ENCODE measurements at places on chromosomes 2 and 18.

- H3K4me1 ChIP-seq: no peaks in the 10 kb centered on the region
- DNase-seq: no peak
- no peaks in the 10 kb centered on the region for H3K27me3 ChIP-seq
- H3K27ac ChIP-seq: no peak overlapping the region
- no peak overlapping the region for H3K4me3 ChIP-seq
Observed at GRCh38 chr2:106274668-106275067, 80.6 kb upstream of the UXS1 start.

GRCh38 chr18:62690236-62690815 is 25.0 kb upstream of the PHLPP1 start:
- H3K27ac ChIP-seq: no peak overlapping the region
- no peaks in the 10 kb centered on the region for H3K4me1 ChIP-seq
- no peak overlapping the region for H3K4me3 ChIP-seq

- no peak overlapping the region for H3K4me3 ChIP-seq
- H3K36me3 ChIP-seq: no peaks in the 10 kb centered on the region
- DNase-seq: no peak
- no peaks in the 10 kb centered on the region for H3K27me3 ChIP-seq
- H3K27ac ChIP-seq: no peak overlapping the region
- peaks cover 6% of the 10 kb centered on the region for H3K4me1 ChIP-seq
Observed at GRCh38 chr18:69208545-69208944, 192.1 kb upstream of the DOK6 start.

- H3K36me3 ChIP-seq: no peaks in the 10 kb centered on the region
- H3K27me3 ChIP-seq: no peaks in the 10 kb centered on the region
- no peaks in the 10 kb centered on the region for H3K4me1 ChIP-seq
Observed at GRCh38 chr2:156563994-156564753, 128.0 kb downstream of the GPD2 start.

- H3K4me3 ChIP-seq: no peak overlapping the region
- H3K27me3 ChIP-seq: no peaks in the 10 kb centered on the region
- no peak overlapping the region for H3K27ac ChIP-seq
- no peaks in the 10 kb centered on the region for H3K4me1 ChIP-seq
- no peak for DNase-seq
Observed at GRCh38 chr2:113851640-113852039, 38.2 kb upstream of the ACTR3 start.
